ENCODE measurements at places on chromosomes 7 and 10.

DNA sequence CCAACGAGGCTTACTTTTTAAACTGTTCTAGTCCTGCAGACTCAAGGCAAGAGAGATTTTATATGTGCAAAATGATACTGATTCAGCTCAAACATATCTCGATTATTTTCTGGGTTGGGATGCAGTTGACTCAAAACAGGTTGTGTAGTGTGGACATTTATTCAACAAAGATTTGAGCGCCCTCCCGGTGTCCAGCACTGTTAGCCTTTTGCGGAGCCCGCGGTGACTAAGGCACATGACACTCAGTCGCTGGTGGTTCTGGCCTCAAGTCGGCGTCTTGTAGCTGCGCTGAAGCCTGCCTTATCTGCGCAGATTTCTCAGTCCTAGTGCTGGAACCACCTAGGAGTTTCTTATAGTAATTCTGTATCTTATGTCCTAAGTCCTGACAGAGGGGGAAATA is 938 bp upstream of the CADPS2 start:
- peak; percentile 68 for DNase-seq

DNA sequence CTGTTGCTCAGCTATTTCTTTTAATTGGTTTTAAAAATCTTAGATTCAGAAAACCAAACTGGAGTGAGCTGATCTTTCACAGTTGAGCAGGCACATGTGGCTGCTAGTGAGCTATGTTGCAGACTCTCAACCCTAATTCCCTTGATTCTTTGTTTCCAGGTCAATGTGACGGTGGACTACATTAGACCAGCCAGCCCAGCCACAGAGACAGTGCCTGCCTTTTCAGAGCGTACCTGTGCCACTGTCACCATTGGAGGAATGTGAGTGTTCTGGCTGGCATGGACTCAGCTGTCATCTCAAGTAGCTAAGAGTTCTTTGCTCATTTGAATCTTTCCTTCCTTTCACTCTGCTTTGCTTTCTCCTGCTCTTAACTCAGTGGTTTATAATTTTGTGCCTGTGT is 187.1 kb downstream of the LRRC4 start:
- no peak for DNase-seq

GRCh38 chr10:117007080-117007479 is 2.1 kb upstream of the SHTN1 start:
- DNase-seq: peak; percentile 14

DNA sequence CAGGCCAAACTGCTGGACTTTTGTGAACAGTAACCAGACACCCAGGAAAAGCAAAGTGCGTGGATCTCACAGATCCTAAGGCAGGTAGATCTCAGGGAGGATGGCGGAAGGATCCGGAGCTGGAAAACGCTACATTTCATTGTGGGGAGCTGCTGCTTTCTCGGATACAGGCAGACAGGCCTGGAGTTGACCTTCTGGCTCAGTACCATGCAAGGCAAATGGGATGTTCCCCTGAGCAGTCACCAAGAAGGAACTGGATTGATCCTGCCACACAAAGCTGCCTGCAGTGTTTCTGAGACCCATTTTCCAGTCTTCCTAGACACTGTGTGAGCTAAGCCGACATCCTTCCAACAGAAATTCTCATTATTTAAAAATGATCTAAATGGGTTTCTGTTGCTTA is 65.5 kb downstream of the ZRANB1 start:
- no peak for DNase-seq

DNA sequence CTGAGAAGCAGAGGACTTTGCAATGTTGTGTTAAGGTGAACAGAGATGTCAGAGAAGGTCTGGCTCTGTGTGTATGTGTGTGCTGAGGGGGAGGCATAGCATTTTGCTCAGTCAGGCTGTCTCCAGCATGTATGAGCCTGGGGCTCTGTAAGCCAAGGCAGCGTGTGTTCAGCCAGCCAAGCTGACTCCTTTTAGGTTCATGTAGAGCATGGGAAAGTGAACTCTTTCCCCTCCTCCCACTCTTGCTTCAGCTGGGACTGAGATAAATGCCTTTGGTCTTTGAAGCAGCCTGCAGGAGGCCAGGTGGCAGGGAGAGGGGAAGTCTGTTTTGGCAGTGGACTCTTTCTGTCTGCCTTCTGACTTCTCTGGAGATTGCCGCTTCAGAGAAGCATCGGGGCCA is 3.8 kb downstream of the SFXN2 start:
- no peak for DNase-seq

DNA sequence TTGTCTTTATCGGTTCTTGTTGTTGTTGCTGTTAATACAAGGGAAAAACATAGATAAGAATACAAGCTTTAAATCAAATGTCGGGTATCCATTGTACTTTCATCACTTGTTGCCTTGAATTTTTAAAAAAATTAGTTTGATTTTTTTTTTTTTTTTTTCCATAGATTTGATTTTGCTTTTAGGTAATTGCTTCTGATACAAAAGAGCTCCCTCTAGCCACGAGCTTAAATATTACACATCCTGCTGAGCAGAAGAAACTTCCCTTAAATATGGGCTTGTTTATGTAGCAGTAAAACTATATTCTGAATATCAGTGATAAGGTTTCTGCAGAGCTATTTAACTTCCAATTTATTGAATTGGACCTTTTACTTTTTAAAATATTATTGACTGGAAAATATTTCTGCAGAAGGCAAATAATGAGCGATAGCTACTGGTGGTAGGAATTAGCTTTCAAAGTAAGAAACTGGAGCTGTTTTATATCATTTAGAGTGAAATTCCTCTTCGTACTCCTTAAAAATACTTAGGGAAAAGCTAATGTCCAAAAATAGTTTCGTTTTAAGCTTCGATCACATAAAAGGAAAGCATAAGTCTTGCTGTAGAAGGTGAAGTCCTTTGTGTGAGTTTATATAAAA is 216.9 kb downstream of the POLR1F start:
- DNase-seq: peak; percentile 2

GRCh38 chr10:97034958-97035769 is 150.6 kb downstream of the SLIT1 start:
- DNase-seq: no peak

DNA sequence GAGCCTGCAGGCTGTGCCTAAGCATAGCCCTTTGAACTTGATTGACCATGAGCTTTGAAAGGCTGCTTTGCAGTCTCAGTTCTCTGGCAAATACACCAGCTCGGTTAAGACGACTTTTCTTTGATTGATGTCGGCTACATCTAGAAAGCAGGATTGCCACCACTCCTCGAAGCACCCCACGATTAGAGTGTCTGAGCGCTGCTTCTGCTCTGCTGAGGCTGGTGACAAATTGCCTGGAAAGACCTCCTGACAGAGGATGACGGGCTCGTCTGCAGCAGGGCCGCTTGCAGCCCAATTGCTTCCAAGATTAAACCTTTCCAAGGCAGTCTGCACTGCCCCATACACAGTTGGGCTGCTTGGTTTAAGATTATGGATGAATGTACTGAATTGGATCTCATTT is 182.0 kb downstream of the CUX1 start:
- DNase-seq: no peak

DNA sequence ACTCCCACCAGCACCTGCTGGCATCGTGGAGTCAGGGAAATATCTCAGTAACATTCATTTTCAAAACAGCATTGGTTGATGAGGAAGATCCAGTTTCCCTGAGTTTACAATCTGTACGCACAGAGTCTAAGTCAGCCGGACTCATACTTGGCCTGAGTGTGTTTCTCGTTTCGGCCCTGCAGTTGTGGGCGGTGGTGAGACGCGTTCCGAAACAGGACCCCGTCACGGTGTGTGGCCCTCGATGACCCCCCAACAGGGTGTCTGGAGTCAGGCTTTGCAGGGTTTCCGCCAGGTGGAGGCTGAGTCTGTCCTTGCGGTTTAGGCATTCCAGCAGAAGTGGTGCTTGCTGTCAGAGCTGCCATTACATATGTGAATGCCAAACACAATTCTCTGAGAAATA is 317.5 kb downstream of the DNAJB6 start:
- DNase-seq: no peak

GRCh38 chr7:15424468-15424867 is 137.3 kb downstream of the AGMO start:
- no peak for DNase-seq

- DNase-seq: no peak
Observed at GRCh38 chr7:117683430-117684175, 189.6 kb downstream of the CTTNBP2 start.

DNA sequence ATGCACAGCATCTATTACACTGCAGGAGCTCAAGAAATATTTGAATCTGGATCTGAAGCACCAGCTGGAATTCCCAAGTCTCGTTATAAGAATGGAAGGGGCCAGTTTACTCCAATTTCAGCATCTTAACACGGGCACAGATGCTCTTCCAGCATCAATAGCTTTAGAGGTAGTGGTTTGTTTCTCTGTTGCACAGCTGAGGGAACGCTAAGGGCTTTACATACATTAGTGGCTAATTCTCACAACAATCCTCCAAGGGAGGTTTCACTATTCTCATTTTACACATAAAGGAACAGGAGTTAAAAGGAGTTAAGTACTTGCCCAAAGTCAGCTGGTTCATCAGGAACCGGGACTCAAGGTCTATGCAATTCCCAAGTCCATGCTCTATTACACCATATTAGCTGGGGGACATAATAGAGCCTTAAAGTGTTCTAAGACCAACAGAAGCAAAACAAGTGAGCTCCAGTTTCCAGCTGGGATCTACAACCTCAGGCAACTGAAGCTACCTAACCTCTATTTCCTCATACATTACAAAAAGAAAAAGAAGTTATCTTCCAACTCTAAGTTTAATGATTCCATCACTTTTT is 9.9 kb downstream of the XPNPEP1 start:
- no peak for DNase-seq

DNA sequence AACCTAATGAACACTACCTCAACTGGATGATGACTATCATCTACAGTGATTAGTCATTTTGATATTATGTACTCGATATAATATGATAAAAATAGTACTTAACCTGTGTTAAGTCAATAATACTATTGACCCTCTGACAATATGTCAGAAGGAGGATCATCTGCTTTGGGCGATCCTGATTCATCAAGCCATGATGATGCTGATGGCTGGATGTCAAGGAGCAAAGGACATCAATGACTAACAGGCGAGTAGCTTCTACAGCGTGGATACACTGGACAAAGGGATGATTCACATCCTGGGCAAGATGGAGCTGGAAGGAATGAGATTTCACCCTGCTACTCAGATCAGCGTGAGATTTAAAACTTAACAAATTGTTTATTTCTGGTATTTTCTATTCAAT is 94.4 kb upstream of the SKAP2 start:
- DNase-seq: no peak

DNA sequence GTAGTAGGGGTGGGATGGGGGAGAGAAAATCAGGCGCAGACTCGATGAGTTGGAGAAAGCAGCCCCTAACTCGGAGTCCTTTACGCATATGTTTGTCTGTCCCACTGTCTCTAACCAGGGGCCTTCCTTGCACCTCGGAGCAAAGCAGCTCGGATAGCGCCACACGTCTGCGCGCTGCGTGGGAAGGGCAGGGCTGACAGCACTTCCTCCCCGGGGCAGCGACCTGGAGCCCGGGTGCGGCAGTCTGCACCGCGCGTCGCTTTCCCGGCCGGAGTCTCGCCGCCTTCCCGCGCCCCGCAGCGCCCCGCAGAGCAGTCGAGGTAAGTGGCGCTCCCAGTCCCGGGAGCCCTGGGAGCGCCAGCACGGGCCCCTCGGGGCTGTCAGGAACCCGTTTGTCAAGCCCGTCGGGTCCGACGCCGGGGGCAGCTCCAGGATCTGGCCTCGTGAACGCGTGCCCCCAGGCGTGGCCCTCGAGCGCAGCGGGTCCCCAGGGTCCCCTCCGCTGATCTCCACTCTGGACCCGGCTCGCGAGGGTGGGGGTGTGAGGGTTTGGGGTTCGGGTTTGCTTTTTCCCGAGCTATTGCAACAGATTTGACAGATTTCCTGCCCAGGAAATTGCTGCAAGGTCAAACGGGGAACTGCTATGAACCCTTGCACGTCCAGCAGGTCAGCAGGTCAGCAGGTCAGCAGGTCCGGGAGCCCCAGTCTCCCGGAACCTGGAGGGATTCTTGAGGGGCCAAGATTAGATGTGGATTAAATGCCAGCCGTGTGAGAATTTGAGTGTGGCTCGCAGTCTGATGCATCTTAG is 597 bp downstream of the APBB1IP start:
- DNase-seq: no peak

- DNase-seq: no peak
Observed at GRCh38 chr10:78388331-78389050, 354.8 kb downstream of the RPS24 start.

DNA sequence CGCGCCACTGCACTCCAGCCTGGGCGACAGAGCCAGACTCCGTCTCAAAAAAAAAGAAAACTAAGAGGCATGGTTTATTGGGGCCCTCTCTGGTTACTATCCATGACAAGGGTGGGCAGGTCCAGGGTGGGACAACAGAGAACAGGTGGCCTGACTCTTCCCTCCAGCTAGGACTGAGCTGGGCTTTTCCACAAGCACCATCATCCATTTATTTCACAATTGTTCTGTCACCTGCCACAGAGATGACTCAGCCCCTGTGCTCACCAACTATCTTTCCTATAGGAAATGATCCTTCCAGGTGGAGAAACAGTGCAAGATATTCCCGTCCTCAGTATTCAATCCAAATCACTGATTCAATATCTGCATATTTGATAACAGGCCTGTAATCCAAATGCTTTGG is 44.9 kb upstream of the MYL10 start:
- no peak for DNase-seq

GRCh38 chr7:13604178-13604577 is 385.3 kb downstream of the ETV1 start:
- no peak for DNase-seq

- peak; percentile 41 for DNase-seq
Observed at GRCh38 chr7:70694434-70694970, 437.4 kb upstream of the GALNT17 start.

- peak; percentile 47 for DNase-seq
Observed at GRCh38 chr10:125158601-125159485, 1.5 kb downstream of the CTBP2 start.

GRCh38 chr7:142847353-142847752 is 7.5 kb upstream of the EPHB6 start:
- DNase-seq: no peak

- DNase-seq: no peak
Observed at GRCh38 chr10:34661580-34661979, 153.5 kb downstream of the PARD3 start.

DNA sequence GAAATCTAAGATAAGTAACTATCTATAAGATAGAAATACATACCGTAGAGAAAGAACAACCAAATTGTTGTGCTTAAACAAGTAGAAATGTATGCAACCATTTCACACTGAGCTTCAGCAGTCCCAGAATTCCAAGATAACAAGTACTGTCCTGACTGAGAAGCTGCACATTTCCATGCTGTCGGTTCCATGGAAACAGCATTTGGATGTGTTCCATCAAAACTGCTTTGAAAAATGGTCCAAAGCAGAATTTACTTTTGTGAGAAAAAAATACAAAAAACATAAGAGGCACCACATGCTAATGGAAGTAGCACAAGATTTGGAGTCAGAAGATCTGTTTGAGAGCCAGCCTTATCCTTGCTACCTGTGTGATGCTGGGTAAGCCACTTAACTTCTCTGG is 92.6 kb downstream of the MTERF1 start:
- no peak for DNase-seq

DNA sequence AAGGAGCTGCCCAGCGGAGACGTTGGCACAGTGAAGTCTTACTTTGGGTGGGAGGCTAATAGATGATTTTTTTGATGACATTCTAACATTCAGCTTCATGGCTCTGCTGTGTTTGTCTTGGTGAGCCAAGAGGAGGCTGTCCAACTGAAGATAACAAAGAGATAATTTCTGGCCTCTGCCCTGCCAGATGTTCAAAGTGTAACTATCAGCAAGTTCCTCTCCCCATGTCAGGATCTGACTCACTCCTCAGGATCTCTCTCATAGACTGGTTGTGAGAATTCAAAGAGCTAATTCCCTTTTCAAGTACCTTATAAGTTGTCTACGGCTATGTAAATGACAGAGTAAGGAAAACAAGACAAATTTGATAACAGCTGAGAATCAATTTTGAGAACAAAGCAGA is 1340.9 kb downstream of the XPNPEP1 start:
- DNase-seq: no peak
